ENCODE measurements at places on chromosomes 6 and 20.

DNA sequence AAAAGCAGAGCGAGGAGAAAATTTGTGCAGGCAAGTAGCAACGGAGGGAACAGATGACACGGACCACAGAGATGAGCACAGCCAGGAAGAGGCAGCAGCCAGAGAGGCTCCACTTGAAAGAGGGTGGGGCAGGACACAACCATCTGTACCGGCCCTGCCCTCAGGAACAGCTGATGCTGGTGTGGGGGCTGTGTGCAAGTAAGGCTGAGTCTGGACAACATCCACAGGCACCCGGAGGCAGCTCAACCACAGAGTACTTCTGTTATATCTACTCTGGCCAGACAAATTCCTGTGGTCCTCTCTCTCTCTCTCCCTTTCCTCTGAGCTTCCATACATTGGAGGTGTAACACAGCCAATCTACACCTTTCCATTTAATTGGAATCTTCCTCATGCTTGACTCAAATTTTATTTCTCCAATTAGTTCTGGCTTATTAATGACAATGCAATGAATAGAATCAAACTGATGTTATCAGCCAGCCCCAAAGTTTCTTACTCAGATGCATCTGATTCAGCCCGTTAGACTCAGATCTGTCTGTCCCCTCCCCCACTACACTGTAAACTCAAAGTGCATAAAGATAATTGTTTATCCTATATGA lies 24.9 kb downstream of the KIF13A start:
- DNase-seq, result no peak

- DNase-seq, result no peak
Measured at GRCh38 chr6:167683028-167683862, 143.5 kb upstream of the AFDN start.

DNA sequence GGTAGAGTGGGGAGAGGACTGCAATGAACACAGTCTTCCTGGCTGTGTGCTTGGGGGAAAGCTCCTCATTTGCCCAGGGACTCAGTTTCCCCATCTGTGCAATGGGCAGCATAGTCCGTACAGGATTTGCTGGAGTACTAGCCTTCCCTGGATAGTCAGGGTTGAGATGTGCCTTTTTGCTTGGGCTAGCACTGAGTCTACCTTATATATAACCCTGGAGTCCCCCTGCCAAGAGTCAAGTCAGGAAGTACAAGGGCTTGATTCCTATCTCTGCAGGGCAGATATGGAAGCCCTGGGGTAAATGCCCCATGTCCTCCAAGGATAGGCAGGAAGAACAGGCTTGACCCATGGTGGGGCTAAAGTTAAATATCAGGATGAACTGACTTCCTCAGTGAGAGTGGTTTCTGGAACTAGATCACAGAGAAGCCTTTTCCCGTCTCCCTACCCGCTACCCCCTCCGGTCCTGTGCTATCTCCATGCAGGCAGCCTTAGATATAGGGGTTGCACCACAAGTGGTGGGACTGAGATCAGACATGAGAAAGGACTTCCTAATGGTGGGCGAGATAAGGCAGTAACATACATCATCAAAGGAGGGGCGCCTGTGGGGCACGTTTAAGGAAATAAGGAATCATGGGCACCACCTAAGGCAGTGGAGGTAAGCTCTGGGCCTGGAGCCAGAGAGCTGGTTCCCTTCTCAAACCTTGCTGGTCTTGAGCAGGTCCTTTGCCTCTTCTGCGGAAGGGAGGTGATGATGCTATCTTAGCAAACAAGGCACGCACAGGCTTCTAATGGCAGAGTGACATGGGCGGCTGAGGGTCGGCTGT lies 157.9 kb downstream of the MRPL14 start:
- DNase-seq, result no peak

DNA sequence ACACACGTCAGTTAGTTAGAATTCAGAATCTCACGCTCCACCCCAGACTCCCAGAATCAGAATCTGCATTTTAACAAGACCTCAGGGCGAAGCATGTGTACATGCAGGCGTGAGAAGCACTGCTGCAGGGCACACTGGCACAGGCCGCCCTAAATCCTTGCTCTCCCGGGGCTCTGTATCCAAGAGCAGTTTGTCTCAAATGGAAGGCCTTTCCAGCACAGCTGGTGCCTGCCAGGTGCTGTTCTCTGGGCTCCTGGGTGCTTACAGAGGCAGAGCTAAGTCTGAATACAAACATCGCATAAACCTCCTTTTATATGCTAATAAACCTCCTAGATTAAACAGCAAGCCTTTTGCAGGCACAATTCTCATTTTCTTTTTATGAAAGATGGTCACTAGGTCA lies 119.1 kb upstream of the CD93 start:
- DNase-seq, result peak; percentile 37

GRCh38 chr6:55528624-55529023 lies 50.4 kb downstream of the HMGCLL1 start:
- DNase-seq, result no peak

DNA sequence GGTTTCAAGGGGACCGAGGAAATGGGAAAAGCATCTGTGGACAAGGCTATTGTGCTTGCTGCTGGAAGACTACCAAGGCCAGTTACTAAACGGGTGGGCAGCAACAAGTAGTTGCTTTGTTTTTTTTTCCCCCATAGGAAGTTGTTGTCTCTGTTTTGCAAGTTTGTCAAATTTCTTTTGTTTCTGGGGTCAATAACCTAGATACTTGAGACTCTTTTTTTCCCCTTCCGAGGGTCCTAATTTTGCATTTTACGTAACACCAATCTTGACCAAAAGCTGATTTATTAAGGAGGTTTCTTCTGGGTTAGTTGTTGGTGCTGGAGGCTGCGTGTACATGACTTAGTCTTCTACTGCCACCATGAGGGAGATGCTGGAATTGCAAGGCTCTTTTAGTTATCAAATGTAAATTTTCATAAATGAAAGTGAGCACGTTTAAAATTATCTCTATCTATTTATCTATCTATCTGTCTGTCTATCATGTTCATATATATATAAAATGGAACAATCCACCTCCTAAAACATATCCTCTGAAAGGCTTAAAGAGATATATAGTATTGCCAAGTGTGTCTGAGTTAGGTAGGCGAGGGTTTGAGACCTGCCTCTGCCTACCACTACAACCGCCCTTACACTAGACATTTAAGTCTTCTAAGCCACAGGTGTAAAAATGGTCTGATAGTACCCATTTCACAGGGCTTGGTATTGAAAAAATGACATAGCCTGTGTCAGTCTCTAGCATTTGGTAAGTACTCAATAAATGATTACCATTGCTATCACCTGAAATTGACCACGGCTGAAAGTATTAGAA lies 60.2 kb downstream of the GCLC start:
- DNase-seq, result peak; percentile 50

Data from NCI-H774 (cell line).